Retina (tissue), 1 donor: ENCODE measurements at places on chromosomes 5 and 9.

DNA sequence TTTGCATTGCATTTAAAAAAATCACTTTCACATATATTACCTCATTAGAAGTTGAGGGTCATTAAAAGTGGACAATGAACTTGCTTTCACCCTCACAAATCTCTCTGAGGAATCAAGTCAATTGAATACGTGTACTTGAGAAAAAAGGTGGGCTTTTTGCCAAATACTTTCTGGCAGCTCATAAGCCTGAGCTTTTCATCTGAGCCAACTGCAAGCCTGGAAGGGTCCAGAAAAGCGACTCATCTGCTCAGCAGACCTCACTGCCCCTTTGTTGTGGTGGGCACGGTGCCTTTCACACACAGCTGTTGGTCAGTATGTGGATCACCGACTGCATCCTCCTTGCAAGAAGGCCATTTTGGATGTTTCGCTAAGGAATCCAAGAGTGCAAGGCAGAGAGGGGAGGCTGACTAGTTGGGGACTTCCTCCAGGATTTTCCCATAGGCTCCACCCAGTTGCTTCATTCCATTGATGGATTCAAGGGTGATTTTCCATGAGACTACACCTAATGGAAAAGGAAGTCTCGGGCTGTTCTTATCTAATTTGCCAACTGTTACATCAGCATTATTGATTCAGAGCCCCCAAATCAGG, 564.7 kb downstream of the PDE4D start:
- no peak for DNase-seq

DNA sequence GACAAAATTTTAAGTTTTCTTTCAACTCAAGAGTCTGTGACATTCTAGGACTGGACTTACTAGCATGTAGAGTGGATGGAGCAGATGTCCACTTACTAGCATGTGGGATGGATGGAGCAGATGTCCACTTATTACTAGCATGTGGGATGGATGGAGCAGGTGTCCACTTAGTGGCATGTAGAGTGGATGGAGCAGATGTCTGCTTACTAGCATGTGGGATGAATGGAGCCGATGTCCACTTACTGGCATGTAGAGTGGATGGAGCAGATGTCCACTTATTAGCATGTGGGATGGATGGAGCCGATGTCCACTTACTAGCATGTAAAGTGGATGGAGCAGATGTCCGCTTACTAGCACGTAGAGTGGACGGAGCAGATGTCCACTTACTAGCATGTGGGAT, 2.4 kb downstream of the SLC36A1 start:
- DNase-seq = no peak

DNA sequence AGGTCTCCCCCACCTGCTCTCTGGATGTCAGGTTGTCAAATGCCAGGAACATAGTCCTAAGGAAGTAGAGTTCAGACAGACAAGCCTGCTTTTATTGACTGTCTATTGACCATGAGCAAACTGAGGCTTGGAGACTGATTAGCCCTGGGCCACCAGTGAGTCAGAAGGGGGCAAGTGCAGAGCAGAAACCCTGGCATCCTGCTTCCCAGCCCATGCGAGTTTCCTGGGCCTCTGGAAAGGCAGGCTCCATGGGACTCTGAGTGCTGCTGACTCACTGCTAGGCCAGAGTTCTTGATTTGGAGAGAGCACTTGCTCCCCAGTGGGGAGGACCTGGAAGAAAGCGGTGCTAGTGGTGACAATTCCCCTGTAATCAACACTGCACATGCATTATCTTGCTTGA, 2.8 kb upstream of the HBEGF start:
- no peak for DNase-seq

DNA sequence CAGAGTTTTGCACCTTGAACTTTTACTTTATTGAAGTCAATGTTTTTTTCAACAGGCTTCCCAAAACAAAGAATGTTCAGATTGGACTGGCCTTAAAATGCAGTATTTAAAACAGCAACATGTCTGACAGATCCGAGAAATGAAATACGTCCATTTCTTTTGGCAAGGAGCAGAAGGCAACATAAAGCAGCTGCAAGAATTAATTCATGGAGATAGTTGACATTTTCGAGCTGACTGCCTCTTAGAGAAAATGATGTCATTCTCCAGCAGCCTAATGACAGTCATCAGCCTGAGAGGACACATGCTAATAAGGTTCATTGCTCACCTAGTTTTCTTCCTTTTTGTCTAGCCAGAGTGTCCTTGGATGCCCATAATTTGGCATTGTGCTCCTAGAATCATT, 232.2 kb upstream of the SEMA6A start:
- peak; percentile 9 for DNase-seq

DNA sequence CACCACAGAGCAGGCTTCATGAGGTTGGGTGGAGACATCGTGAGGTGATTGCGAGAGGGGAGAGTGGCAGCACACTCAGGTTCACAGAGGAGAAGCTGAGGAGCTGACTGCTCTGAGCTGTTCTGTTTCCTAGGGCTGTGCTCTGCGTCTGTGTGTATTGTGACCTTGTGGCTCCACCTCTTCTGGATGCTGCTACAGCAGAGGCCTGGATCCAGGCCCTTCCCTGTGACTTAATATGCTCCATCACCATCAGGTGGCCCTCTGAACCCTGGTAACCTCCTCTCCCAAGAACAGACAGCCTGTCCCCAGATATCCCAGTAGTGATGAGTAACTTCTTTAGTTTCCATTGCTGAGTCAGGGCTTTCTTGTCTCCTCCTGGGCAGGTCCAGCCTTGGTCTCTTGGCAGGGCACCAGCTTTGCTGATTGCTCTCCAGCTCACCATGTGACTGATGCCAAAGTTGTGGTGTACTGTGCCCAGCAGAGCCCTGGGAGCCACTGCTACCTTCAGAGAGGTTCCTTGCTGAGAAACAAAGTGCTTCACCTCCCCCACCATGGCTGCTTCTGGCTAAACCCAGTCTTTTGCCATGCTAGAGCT, 212.8 kb upstream of the CHD1 start:
- DNase-seq = no peak
